ENCODE measurements at places on chromosomes 7 and 10. TPM values are rescaled to one million over a fixed set of nuclear protein-coding genes. Genes with fewer than 3 reads are reported as not detected.

Gene ICA1
- total RNA-seq = 1.1 TPM

DNA sequence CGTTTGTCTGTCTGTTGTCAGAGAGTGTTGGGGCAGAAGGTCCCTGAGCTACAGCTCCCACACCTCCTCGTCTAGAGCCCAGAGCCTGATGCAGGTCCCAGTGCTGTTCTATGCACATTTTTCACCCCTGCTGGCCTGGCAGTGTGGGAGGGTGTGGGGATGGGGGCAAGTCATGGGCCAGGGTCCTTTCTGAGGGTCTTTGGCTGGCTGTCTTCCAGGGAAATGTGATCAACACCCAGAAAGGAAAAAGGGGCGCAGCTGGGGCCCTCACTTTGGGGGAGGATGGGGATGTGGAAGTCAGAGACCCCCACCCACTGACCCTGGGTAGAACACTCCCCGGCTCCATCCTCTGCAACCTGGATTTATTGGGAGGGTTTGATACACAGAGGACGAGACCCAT is 50.0 kb upstream of the ZNF716 start:
- no peaks in the 10 kb centered on the region for H3K27me3 ChIP-seq
- no peak for DNase-seq
- H3K36me3 ChIP-seq = no peaks in the 10 kb centered on the region

- DNase-seq = no peak
- H3K36me3 ChIP-seq = no peaks in the 10 kb centered on the region
- H3K4me3 ChIP-seq = no peak overlapping the region
- no peaks in the 10 kb centered on the region for H3K27me3 ChIP-seq
Measured at GRCh38 chr10:132523561-132524442, 13.8 kb upstream of the INPP5A start.

Gene GARIN1A
- total RNA-seq = 1.2 TPM

DNA sequence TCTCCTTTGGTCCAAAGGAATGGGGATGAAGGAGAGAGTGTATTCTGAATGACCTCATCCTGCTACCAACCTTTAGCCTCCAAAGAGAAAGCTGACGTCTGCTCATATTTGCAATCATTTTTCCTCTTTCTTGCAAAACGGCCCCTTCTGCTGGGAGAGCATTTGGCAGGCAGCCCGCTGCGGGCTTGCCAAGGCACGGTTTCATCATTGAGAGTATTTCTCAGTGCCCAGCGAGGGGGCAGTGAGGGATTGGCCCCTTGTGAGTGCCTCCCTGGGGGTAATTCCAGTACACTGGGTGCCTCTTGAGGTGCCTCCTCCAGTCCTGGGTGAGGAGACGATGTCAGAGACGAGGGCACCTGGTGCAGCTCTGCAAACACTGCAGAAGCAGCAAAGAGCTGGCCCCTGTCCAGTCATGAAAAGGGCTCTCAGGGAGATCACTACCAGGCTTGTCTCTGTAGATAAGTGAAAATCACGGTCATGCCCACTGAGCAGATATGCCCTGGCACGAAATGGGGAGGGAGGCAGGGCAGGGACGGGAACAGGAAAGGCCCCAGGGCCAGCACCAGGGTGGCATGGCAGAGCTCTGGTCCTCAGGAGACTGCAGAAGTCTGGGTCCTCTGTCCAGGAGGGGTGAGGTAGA is 48.7 kb upstream of the SHH start:
- no peak for DNase-seq
- H3K27ac ChIP-seq = 0 out of 2 replicates have a peak overlapping the region, but pooled peaks have one; percentile 19
- H3K4me3 ChIP-seq = no peak overlapping the region
- H3K27me3 ChIP-seq = no peaks in the 10 kb centered on the region

GRCh38 chr10:94490789-94491039 is 54.9 kb upstream of the HELLS start:
- H3K4me3 ChIP-seq = no peak overlapping the region
- H3K27ac ChIP-seq = no peak overlapping the region
- H3K4me1 ChIP-seq = peaks cover 3% of the 10 kb centered on the region

Gene ACTL6B
- total RNA-seq = not detected

DNA sequence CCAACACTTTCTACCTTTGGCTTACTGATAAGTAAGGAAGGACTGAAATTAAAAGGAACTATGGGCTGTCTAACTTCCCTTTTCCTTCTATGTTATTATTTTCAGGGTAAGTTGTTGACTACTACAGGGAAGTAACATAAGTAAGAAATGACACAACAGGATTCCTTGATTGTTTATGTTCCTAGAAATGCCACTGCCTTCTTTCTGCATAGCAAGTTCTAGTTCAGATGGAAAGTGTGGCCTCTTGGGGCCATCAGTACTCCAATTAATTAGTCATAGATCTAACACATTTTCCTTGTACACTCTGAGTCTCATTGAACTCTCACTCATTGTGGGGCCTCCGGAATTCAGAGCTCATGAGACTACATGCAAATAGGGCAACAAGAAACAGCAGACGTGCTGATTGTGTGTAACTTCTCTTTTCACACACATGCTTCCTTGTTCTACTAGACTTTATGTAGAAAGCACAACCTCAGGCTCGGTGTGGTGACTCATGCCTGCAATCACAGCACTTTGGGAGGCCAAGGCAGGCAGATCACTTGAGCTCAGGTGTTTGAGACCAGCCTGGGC is 35.3 kb upstream of the HIBADH start:
- H3K4me1 ChIP-seq = no peaks in the 10 kb centered on the region
- no peaks in the 10 kb centered on the region for H3K36me3 ChIP-seq
- no peak overlapping the region for H3K4me3 ChIP-seq
- H3K27ac ChIP-seq = 0 out of 2 replicates have a peak overlapping the region, but pooled peaks have one; percentile 4

Gene CEP55
- total RNA-seq = 96.4 TPM

DNA sequence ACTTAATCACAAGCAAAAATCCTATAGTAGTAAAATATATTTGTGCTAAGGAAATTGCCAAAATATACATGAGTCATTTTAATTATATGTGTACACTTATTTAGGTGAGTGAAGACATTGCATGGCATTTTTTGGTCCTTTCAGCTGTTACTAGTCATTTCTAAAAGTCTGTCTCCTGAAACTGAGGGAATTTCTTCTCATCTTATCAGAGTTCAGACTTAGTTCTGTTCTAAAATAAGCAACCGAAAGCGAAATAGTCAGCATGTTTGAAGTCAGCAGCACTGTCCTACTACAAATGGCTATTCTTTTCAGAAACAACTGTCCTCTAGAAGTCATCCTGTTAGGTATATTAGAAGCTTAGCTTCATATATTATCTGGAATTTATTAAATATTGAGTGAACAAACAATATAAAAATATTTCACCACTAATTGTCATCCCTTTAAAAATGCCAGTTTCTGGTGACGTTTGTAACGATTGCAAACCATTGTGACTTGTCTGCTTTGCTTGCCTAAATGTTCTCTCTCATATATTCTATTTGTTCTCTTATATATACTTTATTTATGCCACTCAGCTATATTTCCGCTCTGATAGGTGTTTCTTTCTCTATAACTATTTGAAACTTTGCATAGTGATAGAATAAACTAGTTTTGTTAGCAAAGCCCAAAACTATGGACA is 227.4 kb upstream of the KAT6B start:
- DNase-seq = no peak
- no peak overlapping the region for H3K27ac ChIP-seq
- H3K4me3 ChIP-seq = no peak overlapping the region
- H3K36me3 ChIP-seq = no peaks in the 10 kb centered on the region
- H3K4me1 ChIP-seq = no peaks in the 10 kb centered on the region

- H3K4me3 ChIP-seq = no peak overlapping the region
- no peak for DNase-seq
- H3K4me1 ChIP-seq = no peaks in the 10 kb centered on the region
- H3K27me3 ChIP-seq = peaks cover 36% of the 10 kb centered on the region
Measured at GRCh38 chr7:29190349-29191045, 4.1 kb upstream of the CHN2 start.

Gene HHEX
- total RNA-seq = 10.1 TPM

Gene CYP3A7
- total RNA-seq = not detected

Gene COL17A1
- total RNA-seq = 0.26 TPM

DNA sequence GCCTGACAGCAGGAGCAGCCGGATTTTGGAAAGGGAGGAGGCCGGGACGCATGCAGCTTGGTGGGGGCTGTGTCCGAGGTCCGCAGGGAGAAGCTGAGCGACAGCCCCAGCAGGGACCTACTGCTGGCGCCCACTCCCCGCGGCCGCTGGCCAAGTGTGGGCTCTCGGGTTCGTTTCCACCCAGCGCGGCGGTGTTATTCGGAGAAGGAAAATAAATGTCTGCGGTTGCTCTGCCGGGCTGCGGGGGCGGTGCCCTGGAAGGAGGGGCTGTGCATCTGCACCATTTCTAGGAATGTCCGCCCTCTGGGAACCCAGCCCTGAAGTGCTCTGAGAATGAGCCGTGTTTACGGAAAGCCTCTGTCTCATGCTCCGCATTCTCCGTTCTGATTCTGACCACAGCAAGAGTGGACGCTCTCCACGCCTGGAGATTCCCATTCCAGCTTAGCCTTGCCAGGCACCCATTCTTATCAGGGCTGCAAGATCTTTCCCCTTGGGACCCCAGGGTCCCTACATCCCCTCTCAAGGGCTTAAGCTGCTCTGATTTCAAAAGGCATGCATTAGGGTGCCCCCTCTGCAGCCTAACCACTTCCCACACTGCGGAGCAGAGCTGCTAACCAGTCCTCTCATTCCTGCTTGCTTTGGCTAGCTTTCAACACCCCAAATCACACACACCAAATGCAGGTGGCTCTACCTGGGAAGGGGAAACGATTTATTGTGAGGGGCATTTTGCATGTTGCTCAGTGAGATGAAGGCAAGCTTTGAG is 256.6 kb upstream of the GLI3 start:
- H3K36me3 ChIP-seq = no peaks in the 10 kb centered on the region
- H3K27ac ChIP-seq = no peak overlapping the region
- no peaks in the 10 kb centered on the region for H3K27me3 ChIP-seq
- H3K4me1 ChIP-seq = no peaks in the 10 kb centered on the region
- DNase-seq = no peak
- no peak overlapping the region for H3K4me3 ChIP-seq

GRCh38 chr7:44217852-44218402 is 17.1 kb downstream of the YKT6 start:
- DNase-seq = no peak
- no peak overlapping the region for H3K4me3 ChIP-seq
- no peaks in the 10 kb centered on the region for H3K27me3 ChIP-seq
- no peak overlapping the region for H3K27ac ChIP-seq
- 0 out of 2 replicates have a peak, but pooled peaks cover 2% of the 10 kb centered on the region for H3K4me1 ChIP-seq

- no peak overlapping the region for H3K27ac ChIP-seq
- no peaks in the 10 kb centered on the region for H3K27me3 ChIP-seq
- H3K4me1 ChIP-seq = no peaks in the 10 kb centered on the region
- no peaks in the 10 kb centered on the region for H3K36me3 ChIP-seq
Measured at GRCh38 chr10:1159131-1160061, 103.2 kb downstream of the WDR37 start.

Gene ASB10
- not detected for total RNA-seq

Gene ENTPD1
- total RNA-seq = 0.31 TPM

- H3K36me3 ChIP-seq = no peaks in the 10 kb centered on the region
- DNase-seq = no peak
- H3K27me3 ChIP-seq = peaks cover 4% of the 10 kb centered on the region
Measured at GRCh38 chr7:158479021-158479663, 108.5 kb downstream of the PTPRN2 start.

DNA sequence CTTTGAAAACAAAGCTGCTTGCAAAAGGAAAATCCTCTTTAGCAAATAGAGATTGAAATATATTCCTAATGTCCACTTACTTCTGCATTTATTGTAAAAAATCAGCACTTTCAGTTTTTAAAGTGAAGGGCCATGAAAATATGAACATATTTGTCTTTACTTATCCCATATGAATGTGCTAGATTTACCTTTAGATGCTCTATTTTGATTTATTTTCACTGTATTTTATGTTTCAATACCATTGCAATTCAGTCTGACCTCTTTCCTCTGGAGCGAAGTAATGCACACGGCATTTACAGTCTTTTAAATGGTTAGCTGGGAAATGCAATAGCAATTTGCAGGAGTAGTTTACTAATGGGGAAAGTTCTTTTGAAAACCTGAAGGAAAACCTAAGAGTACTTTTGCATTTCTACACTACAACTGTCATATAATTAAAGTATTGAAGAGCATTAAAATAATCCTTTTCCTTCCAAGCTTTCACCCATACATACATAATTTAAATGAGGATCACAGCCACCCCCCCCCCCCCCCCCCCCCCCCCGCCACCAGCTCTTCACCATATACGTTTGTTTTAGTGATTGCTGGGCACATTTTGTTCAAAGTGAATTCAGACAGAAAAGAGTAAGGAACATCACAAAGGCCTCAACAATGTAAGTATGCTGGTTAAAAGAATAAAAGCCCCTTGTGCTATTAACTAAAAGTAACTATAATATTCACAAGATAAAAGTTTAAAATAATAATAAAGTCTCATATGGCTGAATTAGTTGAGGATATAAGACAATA is 3.5 kb downstream of the SKIDA1 start:
- no peak for DNase-seq
- H3K27me3 ChIP-seq = no peaks in the 10 kb centered on the region
- H3K4me3 ChIP-seq = no peak overlapping the region
- peaks cover 32% of the 10 kb centered on the region for H3K4me1 ChIP-seq
- peak overlapping the region; percentile 89 for H3K27ac ChIP-seq

DNA sequence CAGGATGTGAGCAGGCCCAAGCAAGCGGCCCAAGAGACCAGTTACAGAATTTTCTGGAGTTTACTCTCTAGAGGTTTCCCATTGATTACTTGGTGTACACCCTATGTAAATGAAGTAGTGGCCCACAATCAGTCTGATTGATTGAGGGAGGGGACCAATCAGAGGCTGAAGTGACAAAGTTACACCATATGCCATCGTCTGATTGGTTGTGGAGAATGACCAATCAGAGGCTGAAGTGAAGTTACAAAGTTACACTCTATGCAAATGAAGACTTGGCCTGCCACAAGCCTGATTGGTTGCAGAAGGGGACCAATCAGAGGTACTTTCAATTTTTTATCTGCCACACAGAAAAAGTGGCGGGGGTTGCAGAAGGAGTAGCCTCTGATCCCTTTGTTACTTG is 83.7 kb downstream of the KIF20B start:
- no peak overlapping the region for H3K4me3 ChIP-seq
- DNase-seq = no peak
- H3K27me3 ChIP-seq = no peaks in the 10 kb centered on the region
- no peaks in the 10 kb centered on the region for H3K36me3 ChIP-seq
- H3K4me1 ChIP-seq = no peaks in the 10 kb centered on the region
- H3K27ac ChIP-seq = no peak overlapping the region

- no peaks in the 10 kb centered on the region for H3K36me3 ChIP-seq
- no peak overlapping the region for H3K4me3 ChIP-seq
- H3K27ac ChIP-seq = no peak overlapping the region
- no peaks in the 10 kb centered on the region for H3K27me3 ChIP-seq
- no peaks in the 10 kb centered on the region for H3K4me1 ChIP-seq
Measured at GRCh38 chr10:47092831-47093230, 181.6 kb downstream of the PTPN20 start.

GRCh38 chr10:115985786-115986185 is 287.2 kb downstream of the GFRA1 start:
- no peaks in the 10 kb centered on the region for H3K36me3 ChIP-seq
- no peaks in the 10 kb centered on the region for H3K4me1 ChIP-seq
- no peaks in the 10 kb centered on the region for H3K27me3 ChIP-seq
- H3K27ac ChIP-seq = no peak overlapping the region

DNA sequence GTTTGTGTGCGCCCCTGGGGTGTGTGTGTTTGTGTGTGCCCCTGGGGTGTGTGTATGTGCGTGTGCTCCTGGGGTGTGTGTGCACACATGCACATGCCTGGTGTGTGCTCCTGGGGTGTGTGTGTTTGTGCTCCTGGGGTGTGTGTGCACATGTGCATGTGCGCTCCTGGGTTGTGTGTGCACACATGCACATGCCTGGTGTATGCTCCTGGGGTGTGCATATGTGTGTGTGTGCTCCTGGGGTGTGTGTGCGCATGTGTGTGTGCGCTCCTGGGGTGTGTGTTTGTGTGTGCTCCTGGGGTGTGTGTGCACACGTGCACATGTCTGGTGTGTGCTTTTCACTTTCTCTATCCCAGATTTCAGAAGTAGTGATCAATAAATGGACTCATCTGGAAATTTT is 321.0 kb downstream of the WDR37 start:
- H3K4me1 ChIP-seq = no peaks in the 10 kb centered on the region
- H3K36me3 ChIP-seq = no peaks in the 10 kb centered on the region
- peaks cover 4% of the 10 kb centered on the region for H3K27me3 ChIP-seq
- DNase-seq = no peak
- H3K27ac ChIP-seq = no peak overlapping the region

Data from Panc1 (cell line).